ENCODE measurements at places on chromosomes 7 and 10. TPM values are rescaled to one million over a fixed set of nuclear protein-coding genes. Genes with fewer than 3 reads are reported as not detected.

- no peak for DNase-seq
These were observed 172.0 kb downstream of the MAD1L1 start for GRCh38 chr7:2060701-2061100.

Gene C1GALT1
- polyA plus RNA-seq: 10.5 TPM

DNA sequence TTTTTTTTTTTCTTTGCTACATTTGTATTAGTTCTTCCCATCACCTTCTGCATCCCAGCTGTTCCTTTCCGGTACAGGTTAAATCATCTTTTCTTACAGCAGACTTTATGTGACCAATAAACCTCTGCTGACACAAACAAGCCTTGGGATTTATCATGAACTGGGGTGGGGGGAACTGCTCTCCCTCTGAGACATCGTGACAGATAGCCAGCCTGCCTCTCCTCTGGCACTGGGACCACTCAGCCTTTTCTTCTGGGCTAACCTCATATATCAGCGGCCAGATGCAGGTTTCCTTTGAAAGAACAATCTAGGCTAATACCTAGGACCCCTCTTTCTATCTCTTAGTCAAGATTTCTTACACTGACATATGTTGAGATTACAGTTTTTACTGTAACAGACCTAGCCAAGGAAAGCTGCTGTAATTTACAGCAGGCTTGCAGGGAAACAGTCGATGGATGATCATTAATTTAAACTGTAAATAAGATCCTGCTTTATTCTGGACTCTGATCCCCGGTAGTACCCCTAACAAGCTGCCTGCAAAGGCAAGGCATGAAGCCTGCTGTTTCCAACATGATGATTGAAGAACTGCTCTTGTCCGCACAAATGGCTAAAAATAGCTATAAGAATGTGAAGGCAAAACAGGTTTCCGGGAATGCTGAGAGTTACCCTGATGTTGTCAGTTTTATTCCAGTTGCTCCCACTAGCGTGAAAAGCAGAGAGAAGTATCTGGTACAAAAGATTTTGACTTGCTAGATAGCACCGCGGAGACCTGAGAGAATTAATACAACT is 338.7 kb downstream of the SORCS1 start:
- peak; percentile 62 for DNase-seq

- DNase-seq: no peak
These were observed 355.9 kb downstream of the SFMBT2 start for GRCh38 chr10:7054915-7055314.

Gene MACROH2A2
- polyA plus RNA-seq: 8.1 TPM

- DNase-seq: no peak
These were observed 26.2 kb downstream of the SUV39H2 start for GRCh38 chr10:14904864-14905263.

DNA sequence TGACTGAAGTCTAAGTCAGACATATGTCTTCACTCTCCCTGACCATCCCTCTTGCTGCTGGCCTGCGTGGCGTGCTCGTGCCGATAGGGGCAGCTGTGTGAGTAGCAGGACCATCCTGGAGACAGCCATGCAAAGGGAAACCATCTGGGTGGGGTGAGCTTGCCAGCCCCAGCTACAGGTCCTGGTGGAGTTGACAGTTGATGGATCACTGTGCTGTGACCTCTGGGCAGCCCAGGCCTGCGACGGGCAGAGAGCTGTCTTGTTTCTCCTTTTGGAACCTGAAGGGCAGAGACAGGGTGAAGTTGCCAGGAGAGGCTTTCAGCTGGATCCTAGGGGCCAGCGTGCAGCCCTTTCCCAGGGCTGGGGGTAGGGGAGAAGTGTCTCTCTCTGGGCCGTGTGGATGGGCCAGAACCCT is 44.7 kb downstream of the GRK5 start:
- peak; percentile 52 for DNase-seq

- no peak for DNase-seq
These were observed 4.2 kb downstream of the ZNF746 start for GRCh38 chr7:149493366-149493765.

Gene SLF2
- polyA plus RNA-seq: 13.5 TPM

DNA sequence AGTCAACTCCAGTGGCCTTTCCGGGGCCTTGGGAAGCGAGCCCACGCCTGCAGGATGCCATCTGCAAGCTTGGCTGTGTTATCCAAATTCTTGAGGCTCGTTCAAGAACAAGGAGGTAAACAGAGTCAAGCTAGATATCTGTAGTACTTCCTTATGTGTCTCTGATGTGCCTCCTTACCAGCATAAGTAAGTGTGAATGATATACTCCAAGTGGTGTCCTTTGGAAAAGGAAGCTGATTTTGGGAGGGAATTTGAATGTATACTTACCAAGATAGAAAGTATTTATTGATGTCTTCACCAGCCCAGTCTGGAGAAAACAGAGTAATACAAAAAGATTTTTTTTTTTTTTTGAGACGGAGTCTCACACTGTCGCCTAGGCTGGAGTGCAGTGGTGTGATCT is 372.3 kb upstream of the GALNT17 start:
- DNase-seq: peak; percentile 88

Gene THSD7A
- 0.77 TPM for polyA plus RNA-seq

DNA sequence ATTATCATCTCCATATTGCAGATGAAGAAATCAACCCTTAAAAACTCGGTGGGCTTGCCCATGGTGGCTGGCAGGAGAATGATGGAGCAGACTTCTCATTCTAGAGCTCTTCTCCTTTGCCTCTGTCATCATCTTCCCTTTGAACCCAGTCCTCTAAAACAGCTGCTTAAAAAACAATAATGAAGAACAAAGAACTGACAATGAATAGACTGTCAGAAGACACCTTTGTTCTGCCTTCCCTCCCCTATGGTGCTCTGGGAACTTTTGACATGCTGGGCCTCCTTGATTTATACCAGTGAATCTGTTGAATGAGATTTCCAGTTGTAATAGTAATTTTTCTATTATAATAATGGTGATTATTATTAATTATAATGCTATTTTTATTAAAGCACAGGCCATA is 103.0 kb downstream of the SORCS3 start:
- DNase-seq: no peak

Gene NUTM2B
- 1.7 TPM for polyA plus RNA-seq

- peak; percentile 83 for DNase-seq
These were observed 5.2 kb downstream of the PHYHIPL start for GRCh38 chr10:59181668-59182067.

DNA sequence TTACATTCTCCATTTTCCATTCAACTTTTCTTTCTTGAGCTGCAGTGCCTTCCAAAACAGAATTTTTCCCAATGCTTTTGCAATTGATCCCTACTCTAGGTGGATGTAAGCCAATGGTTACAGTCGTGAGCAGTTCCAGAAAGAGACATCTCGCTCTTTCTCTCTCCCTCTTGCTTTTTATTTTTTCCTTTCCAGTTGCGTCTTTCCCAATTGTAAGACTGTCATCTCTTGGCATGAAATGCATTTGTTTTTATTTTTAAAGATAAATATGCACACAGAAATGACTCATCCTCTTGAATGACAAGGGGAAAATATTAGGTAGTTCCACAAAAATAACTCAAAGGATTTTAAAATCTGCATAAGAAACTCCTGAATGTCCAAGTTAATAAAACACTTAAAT is 25.1 kb downstream of the GLI3 start:
- DNase-seq: no peak

Gene CD36
- polyA plus RNA-seq: 73.8 TPM

DNA sequence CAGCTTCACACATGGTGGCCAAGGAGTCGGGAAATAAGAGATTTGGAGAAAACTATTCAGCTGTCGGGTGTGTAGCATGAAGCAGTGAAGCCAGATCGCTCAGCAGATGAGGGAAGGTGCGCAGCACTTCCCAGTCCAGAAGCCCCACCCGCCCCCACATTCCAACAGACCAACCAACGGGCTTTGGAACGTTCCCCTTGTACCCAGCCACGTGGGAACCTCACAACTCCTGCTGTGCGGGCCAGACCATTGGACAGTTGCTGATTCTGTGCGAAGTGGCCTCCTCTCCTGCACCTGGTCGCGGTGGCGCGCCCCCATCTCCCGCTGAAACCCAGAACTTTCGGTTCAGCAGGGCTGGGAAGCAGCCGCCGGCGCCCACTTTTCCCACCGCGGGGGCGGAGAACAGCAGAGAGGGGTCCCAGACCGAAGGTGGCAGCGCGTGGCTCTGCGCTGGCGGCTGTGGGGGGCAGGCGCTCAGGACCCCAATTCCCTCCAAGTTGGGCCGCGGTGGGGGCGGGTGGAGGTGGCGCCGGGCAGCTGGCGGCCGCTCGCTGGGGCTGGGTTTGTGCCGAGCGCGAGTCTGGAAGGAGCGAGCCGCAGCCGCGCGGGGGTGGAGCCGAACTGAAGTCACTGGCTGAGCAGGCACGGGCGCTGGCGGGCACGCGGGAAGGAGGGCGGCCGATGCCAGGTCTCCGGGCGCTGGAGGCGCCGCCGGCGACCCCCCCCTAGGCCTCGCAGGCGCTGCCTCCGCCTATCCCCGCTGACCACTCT is 1301.5 kb upstream of the SORCS1 start:
- peak; percentile 54 for DNase-seq

Gene ZNF239
- polyA plus RNA-seq: 1.8 TPM

Gene WIPF3
- 0.23 TPM for polyA plus RNA-seq

- DNase-seq: peak; percentile 8
These were observed 1.1 kb upstream of the TFAM start for GRCh38 chr10:58384095-58384494.

Gene PDK4
- polyA plus RNA-seq: 20.1 TPM

Gene FAM20C
- polyA plus RNA-seq: 23.9 TPM

GRCh38 chr7:34844406-34844805 is 186.4 kb downstream of the NPSR1 start:
- DNase-seq: no peak

GRCh38 chr10:3778692-3779157 is 6.3 kb downstream of the KLF6 start:
- DNase-seq: no peak

DNA sequence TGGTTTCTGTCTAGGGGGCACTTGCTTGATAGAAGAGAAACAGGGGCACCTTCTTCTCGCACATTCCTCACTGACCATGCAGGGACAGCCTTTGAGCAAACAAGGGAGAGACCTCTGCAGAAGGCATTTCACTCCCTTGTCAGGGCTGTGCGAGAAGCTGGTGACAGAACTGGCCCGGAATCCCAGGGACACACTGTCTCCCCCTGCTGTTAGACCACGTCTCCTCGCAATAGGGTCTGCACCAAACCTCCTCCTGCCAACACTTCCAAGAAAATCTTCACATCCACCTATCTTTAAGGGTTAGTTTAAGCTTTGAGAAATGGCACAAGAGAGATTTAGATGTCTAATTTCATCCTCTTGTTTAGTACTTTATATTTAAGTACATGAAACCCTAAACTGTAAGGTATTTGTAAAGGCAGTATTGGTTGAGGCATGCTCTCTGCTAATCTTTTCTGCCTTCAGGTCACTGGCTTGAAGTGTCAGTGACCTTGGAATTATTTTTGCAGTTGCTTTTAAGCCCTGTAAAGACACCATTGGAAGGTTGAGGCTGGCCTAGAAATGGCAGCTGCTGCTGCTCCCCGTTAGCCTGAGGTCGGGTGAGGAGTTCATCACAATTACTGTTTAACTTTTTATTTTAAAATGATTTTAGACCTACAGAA is 37.0 kb downstream of the RBM20 start:
- DNase-seq: peak; percentile 48

DNA sequence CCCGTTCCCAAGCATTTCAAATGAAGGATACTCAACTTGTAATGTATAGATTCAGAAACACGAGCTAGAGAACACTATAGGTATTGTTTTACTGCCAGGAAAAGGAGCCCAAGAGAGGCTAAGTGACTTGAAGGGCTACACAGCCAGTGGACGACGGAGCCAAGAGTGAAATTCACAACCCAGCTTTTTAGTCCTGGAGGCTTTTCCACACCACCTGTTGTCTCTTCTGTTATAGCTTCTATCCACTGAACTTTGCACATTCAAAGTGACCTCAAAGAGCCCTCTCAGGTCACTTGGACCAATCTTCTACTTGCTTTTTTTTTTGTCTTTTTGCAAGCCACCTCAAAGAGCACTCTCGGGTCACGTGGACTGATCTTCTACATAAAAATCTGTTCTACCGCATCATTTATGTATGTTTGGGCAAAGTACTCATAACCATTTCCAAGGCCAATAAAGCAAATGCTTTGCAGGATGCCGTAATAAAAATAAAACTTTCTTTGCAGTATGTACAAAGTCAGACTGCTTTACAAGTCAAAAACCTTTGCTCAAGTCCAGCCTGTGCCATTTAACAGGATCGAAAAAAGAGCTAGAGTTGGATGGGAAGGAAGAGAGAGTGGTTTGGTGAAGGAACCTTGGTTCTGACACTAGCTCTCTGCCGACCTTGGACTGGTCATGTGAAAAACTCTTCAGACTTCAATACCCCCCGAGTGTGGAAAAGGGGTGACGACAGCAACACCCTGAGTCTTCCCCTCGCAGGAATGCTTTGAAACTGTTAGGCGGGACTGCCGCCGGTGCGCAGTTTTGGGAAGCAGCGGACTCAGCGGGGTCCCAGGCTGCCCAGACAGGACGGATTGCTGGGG is 821 bp downstream of the SLC35B4 start:
- DNase-seq: peak; percentile 49

Gene PRRT4
- 0.12 TPM for polyA plus RNA-seq

DNA sequence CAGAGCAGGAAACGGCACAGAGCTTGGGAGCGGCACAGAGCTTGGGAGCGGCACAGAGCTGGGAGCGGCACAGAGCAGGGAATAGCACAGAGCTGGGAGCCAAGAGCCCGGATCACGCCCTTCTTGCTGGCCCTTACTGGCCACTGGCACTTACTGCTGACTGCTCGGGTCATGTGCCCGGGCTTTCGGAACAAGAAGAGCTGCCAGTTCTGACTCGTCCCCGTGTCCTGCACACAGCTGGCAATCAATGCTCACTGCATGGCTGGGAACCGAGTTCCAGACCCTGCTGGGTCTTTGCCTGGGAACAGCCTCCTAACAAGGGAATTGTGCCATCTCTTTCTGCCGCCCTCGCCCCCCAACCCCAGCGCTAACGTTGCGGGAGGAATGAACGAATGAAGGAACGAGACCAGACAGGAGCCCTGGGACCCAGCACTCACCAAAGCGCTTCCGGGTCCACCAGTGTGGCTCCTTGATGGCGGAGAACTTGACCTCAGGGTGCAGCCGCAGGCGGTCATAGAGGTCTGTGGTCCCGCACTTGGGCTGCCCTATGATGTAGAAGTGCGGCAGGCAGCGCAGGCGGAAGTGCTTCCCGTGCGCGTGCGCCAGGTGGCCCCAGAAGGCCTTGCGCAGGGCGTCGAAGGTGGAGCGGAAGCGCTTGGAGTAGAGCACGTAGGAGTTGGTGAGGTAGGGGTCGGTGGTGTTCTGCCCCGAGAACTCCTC is 49.1 kb downstream of the CHST15 start:
- no peak for DNase-seq

DNA sequence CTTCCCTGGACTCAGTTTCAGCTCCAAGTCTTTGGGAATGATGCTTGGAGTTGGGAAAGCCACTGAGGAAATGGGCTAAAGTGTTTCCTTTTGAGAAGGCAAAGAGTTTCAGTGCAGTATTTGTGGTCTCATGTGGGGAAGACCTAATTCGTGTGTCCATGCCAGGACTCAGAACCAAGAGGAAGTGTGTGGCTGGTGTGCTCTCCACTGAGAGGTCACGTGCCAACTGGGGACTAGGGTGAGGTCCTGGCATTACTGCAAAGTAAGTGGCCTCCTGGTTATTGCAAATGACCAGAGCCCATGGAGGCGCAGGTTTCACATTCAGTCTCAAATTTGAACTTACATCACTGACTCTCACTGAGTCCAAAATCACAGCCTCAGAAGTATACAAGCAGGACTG is 48.6 kb upstream of the ITPRID1 start:
- DNase-seq: no peak

GRCh38 chr7:74320645-74321221 is 31.5 kb downstream of the CLIP2 start:
- DNase-seq: no peak

GRCh38 chr7:151827620-151828019 is 49.3 kb downstream of the PRKAG2 start:
- DNase-seq: no peak

Gene PDE6C
- polyA plus RNA-seq: not detected

Data from lung (tissue), 17 donors.